A549 treated with RU486 at 1 μM for 4 hours (cell line): ENCODE measurements at places on chromosomes 12 and 14. TPM values are rescaled to one million over a fixed set of nuclear protein-coding genes. Genes with fewer than 3 reads are reported as not detected.

PMEL gene
- total RNA-seq: 0.75 to 1.4 TPM (median 0.87 TPM) in 5 replicates

MAP3K12 gene
- total RNA-seq: 10.7 to 14.9 TPM (median 13.7 TPM) in 5 replicates

TAC3 gene
- 0.20 TPM in 1 of 5 replicates, not detected in the others for total RNA-seq

LRP1-AS gene
- not detected in 5 replicates for total RNA-seq
